ENCODE measurements at places on chromosomes 3 and 15. TPM values are rescaled to one million over a fixed set of nuclear protein-coding genes. Genes with fewer than 3 reads are reported as not detected.

DNA sequence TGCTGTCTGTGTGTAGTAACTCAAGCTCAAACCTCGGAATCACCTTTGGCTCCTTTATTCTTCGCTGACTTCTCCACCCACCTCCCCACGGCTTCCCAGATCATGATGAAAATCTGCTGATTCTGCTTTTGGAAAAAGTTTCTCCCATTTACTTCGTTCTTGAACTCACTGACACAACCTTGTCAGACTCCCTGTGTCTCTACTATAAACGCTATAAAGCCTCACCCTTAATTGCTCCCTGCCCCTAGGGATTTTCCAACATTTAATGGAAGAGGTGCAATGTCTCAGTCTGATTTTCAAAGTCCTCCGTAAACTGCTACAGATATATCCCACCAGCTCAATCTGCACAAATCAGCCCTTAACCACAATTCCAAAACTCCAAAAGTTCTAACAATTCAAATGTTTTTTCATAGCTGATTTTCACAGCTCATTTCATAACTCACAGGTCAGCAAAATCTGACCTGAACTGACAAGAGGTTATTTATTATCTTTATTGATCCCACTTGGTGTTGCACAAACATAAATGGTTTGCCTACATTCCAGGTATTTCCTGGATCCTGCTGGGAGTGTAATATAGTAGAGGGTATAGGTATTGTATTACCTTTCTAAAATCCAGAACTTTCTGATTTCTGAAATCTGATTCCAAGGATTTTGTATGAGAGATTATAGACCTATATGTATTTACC, 129.4 kb downstream of the PLD1 start:
- H3K4me1 ChIP-seq, result no peaks in the 10 kb centered on the region
- no peak overlapping the region for H3K27ac ChIP-seq
- H3K27me3 ChIP-seq, result no peaks in the 10 kb centered on the region
- no peaks in the 10 kb centered on the region for H3K36me3 ChIP-seq
- DNase-seq, result no peak

DNA sequence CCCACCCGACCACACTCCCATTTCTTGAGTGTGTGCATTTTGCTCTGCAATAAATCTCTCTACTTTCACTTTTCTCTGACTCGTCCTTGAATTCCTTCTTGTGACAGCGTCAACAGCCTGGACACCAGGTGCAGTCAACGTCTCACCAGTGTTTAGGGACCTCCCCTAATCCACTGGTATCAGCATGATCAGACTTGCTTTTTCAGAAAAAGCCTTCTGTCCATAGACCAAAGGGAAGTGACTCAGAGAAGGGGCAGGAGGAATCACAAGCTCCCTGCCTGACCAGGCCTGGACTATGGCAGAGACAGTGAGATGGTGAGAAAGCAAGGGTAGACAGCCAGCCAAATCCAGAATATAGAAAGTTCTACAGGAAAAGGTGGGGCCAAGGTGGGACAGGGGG, 15.5 kb downstream of the CCR5 start:
- no peaks in the 10 kb centered on the region for H3K27me3 ChIP-seq
- no peaks in the 10 kb centered on the region for H3K36me3 ChIP-seq
- peaks cover 28% of the 10 kb centered on the region for H3K4me1 ChIP-seq

DNA sequence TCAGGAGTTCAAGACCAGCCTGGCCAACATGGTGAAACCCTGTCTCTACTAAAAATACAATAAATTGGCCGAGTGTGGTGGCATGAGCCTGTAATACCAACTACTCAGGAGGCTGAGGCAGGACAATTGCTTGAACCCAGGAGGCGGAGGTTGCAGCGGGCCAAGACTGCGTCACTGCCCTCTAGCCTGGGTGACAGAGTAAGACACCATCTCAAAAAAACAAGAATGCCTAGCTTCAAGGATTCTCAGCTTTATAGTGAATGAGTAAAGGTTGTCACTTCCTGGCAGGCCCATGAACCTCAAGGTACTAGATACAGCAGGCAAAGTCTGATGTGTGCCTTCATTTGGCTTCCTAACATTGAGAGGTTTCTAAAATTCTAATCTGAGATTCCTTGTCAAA, 14.4 kb downstream of the THOC7 start:
- H3K27me3 ChIP-seq, result no peaks in the 10 kb centered on the region
- H3K27ac ChIP-seq, result no peak overlapping the region
- no peaks in the 10 kb centered on the region for H3K4me1 ChIP-seq
- H3K36me3 ChIP-seq, result no peaks in the 10 kb centered on the region

DNA sequence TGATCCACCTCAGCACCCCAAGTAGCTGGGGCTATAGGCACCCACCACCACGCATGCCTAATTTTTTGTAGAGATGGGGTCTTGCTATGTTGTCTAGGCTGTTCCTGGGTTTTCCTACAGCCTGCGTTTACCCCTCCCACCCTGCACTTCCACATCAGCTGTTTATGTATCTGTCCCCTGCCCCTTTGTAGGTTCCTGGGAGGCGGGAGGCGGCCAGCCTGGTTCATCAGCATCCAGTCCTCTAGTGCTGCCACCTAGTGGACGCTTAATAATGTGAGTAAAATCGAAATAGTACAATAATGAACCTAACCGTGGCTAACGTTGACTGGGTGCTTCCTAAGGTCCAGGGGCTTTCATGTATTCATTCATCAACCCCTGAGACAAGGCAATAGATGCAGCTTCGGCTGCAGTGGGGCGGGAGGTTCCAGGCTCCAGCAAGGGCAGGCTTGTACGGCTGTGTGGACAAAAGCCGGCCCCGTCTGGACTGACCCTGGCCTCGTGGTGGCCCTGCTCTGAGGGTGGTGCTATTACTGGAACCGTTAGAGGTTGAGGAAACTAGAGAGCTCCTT, 1.2 kb upstream of the LCTL start:
- no peak overlapping the region for H3K4me3 ChIP-seq
- no peaks in the 10 kb centered on the region for H3K27me3 ChIP-seq
- H3K36me3 ChIP-seq, result no peaks in the 10 kb centered on the region
- H3K4me1 ChIP-seq, result 0 out of 2 replicates have a peak, but pooled peaks cover 3% of the 10 kb centered on the region
- no peak overlapping the region for H3K27ac ChIP-seq

GRCh38 chr15:27382361-27383025, 411.5 kb downstream of the GABRG3 start:
- H3K36me3 ChIP-seq, result no peaks in the 10 kb centered on the region
- DNase-seq, result no peak
- no peaks in the 10 kb centered on the region for H3K4me1 ChIP-seq
- no peak overlapping the region for H3K27ac ChIP-seq

GTF2E1 gene
- total RNA-seq, result 15.2 TPM

All from PC-3 (cell line).